ENCODE measurements at places on chromosomes 1 and 21. TPM values are rescaled to one million over a fixed set of nuclear protein-coding genes. Genes with fewer than 3 reads are reported as not detected.

GRCh38 chr1:8031176-8031785, 5.2 kb upstream of the ERRFI1 start:
- DNase-seq: no peak

DNA sequence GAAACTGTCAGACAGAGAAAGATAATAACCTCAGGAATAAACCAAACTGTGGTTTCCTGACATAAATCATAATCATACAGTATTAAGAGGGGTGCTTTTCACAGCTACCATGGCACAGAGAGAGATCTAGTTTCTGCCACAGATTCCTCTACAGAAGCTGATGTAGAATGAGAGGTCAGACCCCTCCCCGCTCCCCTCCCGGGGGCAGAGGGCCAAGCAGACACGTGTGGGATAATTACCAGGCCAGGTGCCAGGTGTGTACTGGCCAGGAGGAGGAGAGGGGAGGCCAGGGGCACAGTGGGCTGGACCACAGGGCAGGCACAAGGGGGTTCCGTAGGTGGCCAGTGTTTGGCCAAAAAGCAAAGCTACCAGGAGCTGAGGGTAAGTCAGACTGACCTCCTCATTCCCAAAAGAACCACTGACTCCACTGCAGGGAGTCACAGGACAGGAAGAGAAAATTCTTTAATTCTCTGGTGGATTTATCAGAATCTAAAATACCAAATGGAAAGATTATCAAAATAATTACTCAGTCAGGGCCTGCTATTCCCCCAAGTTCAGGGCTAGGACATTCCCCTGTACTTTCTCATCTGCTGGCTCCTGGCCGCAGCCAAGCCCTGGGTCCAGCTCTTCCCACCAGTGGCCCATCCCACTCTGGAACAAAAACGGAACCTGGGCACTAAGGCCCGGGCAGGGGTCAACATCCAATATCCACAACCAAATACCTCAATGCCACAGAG, 30.0 kb downstream of the C2CD2 start:
- peak; percentile 64 for DNase-seq

GRCh38 chr21:38780879-38781278, 24.9 kb upstream of the ETS2 start:
- no peak for DNase-seq

- no peak for DNase-seq
Observed at GRCh38 chr1:21319447-21320407, 29.5 kb upstream of the ECE1 start.

DNA sequence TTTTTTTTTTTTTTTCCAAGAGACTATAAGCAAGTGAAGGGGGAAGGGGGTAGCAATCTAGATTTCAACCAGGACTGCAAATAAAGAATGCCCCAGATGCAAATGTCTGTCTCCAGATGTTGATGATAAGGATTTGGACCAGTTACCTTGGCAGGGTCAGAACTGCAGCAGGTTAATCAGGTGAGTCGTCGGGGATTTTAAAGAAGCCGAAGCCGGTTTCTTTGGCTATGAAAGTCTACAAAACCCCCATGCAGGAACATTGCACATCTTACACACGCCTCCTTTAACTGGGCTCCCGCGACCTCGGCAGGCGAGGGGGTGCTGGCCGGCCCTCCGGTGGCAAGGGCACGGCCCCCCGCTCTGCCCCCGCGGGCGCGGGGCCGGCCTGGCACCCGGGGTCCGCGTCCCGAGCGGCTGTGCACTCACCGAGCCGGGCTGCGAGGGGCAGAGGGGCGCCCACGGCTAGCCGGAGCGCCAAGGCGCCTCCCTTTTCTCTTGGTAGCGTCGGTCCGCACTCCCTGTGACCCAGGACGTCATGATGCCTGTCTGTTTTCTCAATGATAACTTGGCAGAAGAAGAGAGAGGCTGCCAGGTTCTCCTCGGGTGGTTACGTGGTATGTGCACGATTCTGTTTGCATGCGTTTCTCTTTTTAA, 366.3 kb upstream of the ESRRG start:
- peak; percentile 45 for DNase-seq

DNA sequence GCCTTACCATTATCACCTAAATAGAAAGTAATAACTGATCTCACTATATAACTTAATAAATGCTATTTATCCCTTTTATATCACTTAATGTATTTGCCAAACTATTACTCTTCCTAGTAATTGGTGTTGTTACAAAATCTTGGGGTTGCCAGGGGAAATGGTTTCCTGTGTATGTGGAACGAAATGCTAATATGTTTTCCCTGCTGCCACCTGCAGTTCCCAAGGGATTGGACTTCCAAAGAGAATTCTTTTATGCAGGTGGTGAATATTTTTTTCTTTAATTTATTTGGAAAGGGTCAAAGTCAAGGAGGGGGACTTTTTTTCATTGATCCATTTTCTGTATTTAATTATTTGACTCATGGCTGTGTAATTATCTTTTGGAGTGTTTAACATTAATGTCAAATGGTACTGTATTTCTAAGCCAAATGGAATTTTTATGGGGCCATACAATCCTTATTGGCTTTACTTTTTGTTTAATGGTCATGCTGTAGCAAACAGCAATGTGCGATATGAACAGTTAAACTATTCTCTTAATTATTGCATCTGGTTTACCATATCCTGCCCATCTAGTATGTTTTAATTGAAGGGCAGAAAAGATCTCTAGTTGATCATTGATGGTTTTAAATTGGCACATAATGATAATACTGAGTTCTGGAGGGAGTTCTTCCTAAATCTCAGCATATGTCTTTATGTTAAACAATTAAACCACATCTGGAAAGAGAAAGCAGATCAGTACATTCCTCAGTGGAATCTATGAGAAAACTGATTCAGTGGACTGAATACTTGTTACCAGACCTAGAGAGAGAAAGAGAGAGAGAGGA, 486.3 kb downstream of the TTLL7 start:
- DNase-seq: peak; percentile 45

GRCh38 chr1:19390901-19391595, 78.9 kb downstream of the SLC66A1 start:
- DNase-seq: no peak

GRCh38 chr1:167805041-167805556, 83.3 kb downstream of the MPZL1 start:
- DNase-seq: no peak

- DNase-seq: no peak
Observed at GRCh38 chr21:44670642-44671432, 4.1 kb upstream of the KRTAP12-2 start.

DNA sequence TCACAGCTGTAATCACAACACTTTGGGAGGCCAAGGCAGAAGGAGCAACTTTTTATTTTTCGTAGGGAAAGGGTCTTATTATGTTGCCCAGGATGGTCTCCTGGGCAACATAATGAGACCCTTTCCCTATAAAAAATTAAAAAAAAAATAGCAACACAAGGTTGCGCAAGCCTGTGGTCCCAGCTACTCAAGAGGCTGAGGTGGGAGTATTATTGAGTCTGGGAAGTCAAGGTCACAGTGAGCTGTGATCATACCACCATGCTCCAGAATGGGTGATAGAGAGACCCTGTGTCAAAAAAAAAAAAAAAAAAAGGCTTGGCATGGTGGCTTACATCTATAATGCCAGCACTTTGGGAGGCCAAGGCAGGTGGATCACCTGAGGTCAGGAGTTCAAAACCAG, 131.6 kb downstream of the TRIM33 start:
- DNase-seq: no peak

DNA sequence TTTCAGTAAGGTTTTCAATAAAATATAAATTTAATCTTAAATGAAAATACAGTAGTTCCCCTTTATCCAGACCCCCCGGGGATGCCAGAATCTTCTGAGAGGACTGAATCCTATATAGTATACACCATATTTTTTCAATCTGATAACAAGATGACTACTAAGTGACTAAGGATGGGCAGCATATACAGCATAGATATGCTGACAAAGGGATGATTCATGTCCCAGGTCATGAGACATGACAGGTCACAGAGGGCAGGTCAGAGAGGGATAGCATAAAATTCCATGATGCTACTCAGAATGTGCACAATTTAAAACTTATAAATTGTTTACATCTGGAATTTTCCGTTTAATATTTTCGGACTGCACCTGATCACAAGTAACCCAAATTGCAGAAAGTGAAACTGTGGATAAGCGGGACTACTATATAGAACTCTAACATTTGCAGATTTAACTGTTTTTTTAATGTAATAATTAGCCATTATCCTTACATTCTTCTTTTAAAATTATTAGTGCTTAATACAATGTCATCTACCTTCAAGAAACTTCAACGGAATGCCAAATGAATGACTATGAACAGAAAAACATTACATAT, 48.8 kb downstream of the LRRC40 start:
- no peak for DNase-seq

DNA sequence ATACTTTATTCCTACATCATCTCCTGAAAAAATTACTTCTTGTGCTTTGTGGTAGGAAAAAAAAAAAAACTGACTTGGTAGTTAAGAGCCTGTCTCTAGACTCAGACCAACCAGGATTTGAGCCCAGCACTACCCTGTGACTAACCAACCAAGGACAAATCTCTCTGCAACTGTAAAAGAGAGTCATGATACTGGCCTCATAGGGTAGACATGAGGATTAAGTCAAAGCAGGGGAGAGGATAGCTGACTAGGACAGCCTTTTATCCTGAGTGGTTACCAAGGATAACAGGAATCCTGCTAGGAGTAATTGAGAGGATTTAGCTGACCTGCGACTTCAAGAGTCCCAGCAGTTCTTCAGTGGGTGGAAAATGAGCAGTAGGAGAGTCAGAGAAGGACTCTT, 112.8 kb downstream of the C1orf21 start:
- DNase-seq: no peak

GRCh38 chr1:58921751-58922150, 137.9 kb upstream of the JUN start:
- no peak for DNase-seq

DNA sequence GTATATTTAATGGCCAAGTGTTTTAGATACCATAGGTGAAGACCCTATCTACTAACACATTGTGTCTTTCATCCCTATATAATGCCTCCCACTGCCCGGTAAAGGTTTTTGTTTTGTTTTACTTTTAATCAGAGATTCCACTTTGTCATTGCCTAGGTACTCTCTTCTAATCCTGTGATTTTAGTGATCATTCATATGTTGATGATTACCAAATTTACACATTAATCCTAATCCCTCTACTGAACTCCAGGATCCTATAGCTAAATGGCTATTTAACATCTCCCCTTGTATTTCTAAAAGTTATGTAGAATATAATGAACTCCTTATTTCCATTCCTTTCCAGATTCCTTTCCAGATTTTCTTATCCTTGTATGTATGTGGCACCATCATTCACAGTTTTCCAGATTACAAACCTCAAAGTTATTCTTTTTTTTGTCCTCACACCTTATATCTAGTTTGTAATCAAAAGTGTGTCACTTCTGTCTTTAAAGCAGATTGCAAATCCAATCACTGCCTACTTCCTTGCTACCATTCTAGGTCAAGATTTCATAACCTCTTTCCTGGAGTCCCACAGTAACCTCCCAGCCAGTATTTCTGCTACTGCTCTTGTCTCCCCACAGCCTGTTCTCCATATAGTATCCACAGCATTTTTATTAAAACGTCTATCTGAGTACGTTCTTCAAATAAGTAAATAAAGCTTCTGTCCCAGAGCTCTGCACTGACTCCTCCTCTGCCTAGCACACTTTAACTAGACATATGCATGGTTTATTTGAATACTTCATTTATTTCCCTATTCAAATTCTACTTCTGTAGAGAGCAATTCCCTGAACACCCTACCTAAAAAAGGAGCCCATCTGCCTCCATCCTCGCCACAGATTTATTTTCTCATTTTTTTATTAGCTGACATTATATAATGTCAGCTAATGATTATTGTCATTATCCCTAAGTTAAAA, 157.8 kb downstream of the KCNT2 start:
- DNase-seq: no peak

DNA sequence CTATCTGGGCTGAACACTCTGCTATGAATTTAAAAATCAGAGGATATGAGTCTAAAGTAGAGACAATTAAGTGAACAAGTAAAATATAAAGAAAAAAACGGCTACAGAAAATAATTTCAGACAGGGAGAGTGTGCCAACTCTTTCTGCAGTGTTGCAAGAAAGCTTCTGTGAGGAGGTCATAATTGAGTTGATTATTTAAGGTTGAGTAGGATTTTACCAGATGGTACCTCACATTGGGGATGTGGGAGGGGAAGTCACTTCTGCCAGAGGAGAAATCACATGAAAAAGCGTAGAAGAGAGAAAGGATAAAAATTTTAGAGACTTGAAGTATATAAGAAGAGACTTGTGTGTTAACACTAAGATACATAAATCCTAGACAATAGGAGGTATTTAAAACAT, 238.0 kb upstream of the NCAM2 start:
- no peak for DNase-seq

DNA sequence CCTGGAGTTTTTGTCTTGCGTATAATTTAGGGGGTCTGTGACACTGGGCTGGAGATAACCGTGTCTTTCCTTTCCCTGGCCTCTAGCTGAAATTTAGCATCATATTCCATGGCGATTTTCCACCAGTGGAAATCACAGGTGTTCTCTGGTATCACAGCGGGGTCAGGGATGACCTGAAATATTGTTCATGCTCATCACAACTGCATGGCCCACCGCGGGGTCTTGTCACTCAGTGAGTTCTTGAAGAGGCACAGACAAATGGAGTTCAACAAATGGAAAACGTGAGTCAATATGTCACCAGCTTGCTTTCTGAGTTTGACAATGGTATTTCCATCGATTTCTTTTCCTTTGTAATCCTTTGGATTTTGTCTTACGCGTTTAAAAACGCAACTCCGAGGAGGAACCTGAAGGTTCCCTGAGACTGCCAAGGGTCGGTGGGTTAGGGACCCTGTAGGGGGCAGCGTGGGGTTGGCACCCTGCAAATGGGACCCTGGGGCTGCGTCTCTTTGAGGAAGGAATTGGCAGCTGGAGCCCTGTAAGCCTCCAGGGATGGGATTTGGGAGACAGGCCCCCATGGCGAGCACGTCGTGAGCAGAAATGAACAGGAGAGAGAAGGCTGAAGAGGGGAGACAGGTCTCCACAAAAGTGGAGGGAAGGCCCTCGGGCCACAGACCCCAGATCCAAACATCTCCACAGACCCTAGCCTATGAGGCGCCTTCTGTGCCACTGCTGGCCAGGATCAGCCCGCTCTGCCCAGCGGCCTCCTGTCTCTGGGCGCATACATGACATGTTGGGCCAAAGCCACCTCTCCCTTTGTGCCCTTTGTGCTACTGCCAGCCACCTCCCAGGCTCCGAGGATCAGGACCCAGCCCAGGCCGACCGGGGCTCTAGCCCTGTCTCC, 32.1 kb upstream of the RUNX3 start:
- DNase-seq: no peak

DNA sequence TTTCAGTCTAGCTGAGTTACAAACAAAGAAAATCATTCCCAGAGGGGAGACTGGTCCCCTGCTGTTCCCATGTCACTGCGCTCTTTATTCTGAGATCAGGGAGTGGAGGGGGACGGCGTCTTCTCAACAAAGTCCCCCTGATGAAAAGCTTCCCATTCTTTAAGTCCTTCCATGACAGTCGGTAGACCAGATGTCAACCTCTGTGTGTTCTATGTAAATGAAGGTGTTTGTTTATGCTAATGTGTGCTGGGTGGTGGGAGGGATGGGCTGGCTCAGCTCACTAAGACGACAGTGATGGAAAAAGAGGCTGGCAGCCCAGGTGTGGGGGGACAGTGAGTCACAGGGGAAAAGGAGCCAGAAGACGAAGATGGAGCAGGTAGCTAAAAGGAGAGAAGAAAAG, 148.2 kb upstream of the KLHDC7A start:
- DNase-seq: no peak

RIPPLY3 gene
- not detected for total RNA-seq

CLIC6 gene
- 0.45 TPM for total RNA-seq

FHAD1 gene
- not detected for total RNA-seq

KRTAP13-1 gene
- total RNA-seq: not detected

HSPA13 gene
- 7.7 TPM for total RNA-seq
